ENCODE measurements at places on chromosomes 13 and 19. TPM values are rescaled to one million over a fixed set of nuclear protein-coding genes. Genes with fewer than 3 reads are reported as not detected.

The VSTM2B gene
- not detected for total RNA-seq

The SLC8A2 gene
- total RNA-seq: 18.7 TPM

The MIA gene
- 2.1 TPM for total RNA-seq

The SMAD9 gene
- total RNA-seq: 108 TPM

The PABPC3 gene
- total RNA-seq: 0.11 TPM

The PGLYRP2 gene
- total RNA-seq: not detected

The ZNF546 gene
- total RNA-seq: 5.8 TPM

The ZNF575 gene
- 0.80 TPM for total RNA-seq

GRCh38 chr19:58554494-58555368, at the start of gene CHMP2A:
Gene CHMP2A (minus strand): TSS chr19:58555105. CDS start chr19:58554212, 893 bp downstream.
- peak; percentile 100 for DNase-seq

GRCh38 chr13:46686171-46686570, 110.8 kb downstream of the ESD start:
- DNase-seq: no peak

- DNase-seq: no peak
These were observed 24.2 kb downstream of the C19orf12 start for GRCh38 chr19:29690842-29691241.

GRCh38 chr13:94854688-94855087, 142.3 kb upstream of the SOX21 start:
- DNase-seq: no peak

DNA sequence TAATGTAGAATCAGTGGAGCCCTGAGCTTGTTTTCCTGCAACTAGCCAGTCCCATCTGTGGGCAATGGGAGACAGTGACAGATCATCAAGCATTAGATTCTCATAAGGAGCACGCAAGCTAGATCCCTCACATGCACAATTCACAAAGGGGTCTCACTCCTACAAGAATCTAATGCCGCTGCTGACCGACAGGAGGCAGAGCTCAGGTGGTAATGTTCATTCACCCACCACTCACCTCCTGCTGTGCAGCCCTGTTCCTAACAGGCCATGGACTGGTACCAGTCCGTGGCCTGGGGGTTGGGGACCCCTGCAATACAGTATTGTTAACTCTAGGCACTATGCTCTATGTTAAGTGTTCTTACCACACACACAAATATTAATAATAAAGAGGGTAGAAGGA, 362.8 kb downstream of the RBM26 start:
- DNase-seq: no peak

DNA sequence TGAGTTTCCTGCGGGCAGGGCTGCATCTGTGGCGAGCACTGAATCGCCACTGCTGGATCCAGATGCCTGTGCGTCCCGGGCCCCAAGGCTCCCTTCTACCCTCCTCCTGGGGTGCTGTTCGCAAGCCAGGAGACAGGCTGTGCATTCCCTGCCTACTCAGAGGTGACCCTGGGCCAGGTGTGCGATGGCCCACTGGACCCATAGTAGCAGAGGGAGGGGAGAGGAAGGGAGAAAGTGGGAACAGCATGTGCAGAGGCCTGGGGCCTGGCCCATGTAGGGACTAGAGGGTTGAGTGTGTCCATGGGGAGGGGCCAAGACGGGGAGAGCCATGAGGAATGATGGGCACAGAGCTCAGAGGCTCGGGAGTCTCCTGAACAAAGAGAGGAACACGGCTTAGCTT, 27.3 kb downstream of the CARM1 start:
- DNase-seq: no peak

- DNase-seq: no peak
These were observed 36.4 kb downstream of the RNF6 start for GRCh38 chr13:26185720-26186117.

- no peak for DNase-seq
These were observed 292.8 kb downstream of the DCLK1 start for GRCh38 chr13:35838356-35838755.

DNA sequence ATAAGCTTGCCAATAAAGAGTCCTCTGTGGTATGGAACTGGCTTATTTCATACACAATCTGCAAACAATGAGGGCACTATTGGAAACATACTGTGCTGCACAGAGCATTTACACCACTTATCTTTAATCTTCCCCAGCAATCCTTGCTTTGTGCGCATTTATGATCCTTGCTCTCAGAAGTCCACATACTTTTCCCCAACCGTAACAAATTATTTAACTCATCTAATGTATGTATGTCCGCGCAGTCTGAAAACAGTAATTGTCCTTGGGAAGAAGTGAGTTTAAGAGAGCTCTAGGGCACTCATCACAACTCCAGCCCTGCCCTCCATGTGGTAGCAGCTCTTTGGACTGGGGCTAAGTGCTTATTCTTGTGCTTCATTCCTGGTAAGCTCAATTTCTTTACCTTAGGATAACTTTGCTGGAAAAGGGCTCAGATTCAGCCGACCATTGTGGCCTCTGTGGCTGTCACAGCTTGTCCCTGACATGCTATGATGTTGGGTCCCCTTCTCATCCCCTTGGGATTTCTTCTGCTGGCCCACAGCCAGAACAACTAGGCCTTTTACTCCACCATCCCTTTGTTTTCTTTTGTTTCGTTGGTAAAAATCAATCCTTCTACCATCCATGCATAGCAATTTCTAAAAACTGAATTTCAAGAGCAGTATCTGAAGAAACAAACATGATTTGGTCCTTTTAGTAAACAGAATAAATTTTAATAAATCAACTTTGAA, 152.7 kb downstream of the TNFRSF19 start:
- no peak for DNase-seq

- no peak for DNase-seq
These were observed 36.2 kb upstream of the LPAR6 start for GRCh38 chr13:48448959-48449614.

- DNase-seq: no peak
These were observed 409.4 kb downstream of the DACH1 start for GRCh38 chr13:71457645-71458044.

DNA sequence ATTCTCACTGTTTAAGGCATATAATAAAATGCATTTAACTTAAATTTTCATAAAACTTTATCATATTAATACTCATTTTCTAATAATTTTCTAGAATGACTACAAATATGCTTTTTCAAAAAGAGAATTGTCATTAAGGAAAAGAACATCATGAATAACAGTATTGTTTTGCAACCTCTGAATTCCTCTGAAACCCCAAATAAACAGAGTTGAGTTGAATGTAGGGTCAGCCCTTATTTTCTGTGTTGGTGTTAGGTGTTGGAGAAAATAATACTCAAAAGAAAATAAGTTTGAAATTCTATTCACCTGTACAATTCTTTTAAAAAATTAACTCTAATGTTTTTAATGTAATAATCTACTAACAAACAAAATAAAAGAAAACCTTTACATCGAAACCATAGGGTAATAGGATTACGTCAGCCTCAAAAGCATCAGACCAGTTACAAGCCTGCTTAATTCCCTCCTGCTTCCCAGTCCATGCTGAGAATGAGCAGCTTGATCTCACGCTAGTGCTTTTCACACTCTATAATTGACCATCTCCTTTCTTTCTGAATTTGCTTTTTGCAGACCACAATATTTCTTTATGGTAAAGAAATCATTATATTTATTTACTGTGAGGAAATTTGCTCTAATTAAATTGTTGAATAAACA, 160.9 kb downstream of the PCDH9 start:
- DNase-seq: no peak

- no peak for DNase-seq
These were observed 22.9 kb downstream of the PLEKHF1 start for GRCh38 chr19:29687897-29688728.

DNA sequence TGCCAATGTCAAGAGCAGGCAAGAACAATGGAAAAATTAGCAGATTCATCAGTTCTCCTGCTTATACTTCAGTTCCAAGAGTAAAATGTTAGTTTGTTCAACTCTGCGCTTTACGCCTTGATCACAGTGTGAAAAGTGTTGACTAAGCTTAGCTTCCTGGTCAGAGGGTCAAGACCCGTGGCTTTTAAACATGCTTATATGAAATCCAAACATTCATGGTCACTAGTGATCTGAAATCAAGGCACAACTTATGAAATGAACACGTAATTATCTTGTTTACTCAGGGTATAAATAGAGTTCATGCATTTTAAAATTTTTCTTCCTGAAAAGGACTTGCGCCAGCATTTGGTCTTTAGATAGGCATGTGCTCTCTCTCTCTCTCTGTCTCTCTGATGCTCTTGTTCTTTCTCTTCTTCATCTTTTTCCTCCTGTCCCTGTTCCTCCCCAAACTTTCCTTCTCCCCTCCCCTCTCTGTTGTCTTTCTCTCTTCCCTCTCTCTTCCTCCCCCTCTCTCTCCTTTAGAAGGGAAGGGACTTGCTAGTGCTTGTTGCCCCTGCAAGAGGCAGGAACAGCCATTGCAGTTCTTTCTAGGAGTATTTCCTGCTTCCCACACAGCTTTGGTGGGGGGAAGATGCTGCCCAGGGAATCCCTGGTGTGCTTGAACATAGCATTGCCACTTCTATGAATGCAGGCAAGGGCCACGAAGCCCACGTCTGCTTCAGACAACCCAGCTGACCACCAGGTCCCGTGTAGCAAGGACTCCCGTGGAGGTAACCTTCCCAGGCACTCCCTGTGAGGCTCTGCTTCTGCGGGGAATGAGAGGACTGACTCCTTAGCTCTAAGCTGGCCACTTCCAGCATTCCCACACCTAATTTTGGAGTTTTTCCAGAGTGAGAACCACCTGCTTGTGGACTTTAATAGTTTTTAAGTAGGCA, 7.1 kb upstream of the ZNF536 start:
- no peak for DNase-seq

DNA sequence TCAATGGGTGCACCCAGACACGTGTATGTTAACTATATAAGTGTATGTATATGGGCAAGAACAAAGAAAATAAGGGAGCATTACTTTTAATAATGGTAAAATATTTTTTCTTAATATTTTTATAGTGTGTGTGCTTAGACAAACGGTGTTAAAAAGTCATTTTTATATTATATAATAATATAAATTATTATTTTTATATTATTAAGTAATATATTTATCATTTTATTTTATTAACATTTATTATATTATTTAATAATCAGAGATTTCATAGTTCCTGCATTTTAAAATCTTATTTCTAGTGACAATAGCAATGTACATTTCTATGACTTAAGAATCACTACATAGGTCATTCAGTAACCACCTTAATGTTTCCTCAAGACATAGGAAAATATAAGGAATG, 184.4 kb downstream of the SLITRK5 start:
- no peak for DNase-seq

Data from esophagus muscularis mucosa (tissue), 4 donors.